ENCODE measurements at places on chromosomes 1 and 21.

- DNase-seq = peak; percentile 81
Observed at GRCh38 chr1:243748706-243749283, 101.2 kb downstream of the AKT3 start.

DNA sequence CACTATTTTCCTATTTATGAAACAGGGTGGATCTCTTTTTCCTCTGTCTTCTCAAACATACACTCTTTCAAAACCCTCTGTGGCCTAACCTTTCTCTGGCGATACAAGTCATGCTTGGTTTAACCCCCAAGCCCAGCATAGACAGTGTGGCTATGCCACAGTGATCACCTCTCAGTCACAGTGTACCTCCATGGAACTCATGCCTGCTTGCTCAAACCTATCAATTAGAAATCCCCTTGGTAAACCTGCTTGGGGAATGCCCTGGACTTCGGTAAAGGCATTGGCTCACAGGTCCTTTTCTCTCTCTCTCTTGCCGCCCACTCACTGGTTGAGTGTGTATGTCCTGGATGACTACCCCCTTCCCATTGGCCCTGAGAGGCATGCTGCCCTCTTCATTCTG lies 147.5 kb downstream of the CYYR1 start:
- DNase-seq = no peak

- DNase-seq = no peak
Observed at GRCh38 chr1:38191461-38191860, 144.9 kb upstream of the POU3F1 start.

- DNase-seq = no peak
Observed at GRCh38 chr1:181417915-181418314, 65.4 kb upstream of the CACNA1E start.

- no peak for DNase-seq
Observed at GRCh38 chr1:224770336-224770693, 154.2 kb downstream of the CNIH3 start.
